Testis (tissue), 5 donors: ENCODE measurements at places on chromosomes 1 and 21. TPM values are rescaled to one million over a fixed set of nuclear protein-coding genes. Genes with fewer than 3 reads are reported as not detected.

The CD1E gene
- total RNA-seq: 0.16 TPM

The EFNA3 gene
- total RNA-seq: 7.5 TPM

The NBPF6 gene
- total RNA-seq: 1.8 TPM

The RPE65 gene
- 0.16 TPM for total RNA-seq

The KRTAP21-2 gene
- 1.4 TPM for total RNA-seq
